ENCODE measurements at places on chromosomes 6 and 20.
A peak's percentile ranks its signal among the peaks of the same experiment; 100 is the strongest.

- DNase-seq = no peak
Measured at GRCh38 chr6:131736003-131736596, 25.3 kb upstream of the CTAGE9 start.

DNA sequence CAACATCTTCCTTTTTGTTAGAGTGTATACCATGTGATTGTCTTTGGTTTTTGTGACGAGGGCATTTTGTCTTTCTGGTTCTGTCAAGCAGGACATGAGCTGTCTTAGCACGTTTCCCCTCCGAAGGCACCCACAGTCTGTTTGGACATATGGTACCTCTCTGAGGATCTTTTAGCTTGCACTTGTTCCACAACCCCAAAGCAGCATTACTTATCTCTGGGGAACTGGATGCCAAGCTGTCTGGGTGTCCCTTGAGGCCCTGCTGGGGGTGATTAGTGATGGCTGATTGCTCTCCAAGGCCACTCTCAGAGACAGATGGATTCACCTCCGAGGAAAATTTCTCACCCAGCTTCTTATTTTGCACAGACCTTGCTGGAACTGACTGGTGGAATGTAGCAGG, 445.0 kb upstream of the CHD6 start:
- DNase-seq = no peak

DNA sequence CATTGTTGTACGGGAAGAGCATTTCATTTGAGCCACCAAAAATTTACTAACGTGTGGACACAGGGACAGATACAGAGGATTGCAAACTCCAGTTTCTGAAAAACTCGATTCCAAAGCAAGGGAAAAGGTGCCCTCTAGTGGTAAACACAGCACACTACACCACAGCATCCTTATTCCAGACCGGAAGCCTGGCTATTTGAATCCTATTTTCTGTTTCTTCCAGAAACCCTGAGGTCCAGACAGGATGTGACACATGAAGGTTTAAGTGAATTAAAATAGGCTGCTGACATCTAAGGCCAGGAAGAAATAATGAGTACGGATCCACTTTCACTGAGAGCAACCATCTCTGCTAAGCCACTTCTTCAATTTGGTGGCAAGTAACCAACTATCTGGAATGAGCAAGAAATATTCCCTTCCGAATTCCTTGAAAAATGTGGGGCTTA, 31.8 kb upstream of the GMPR start:
- DNase-seq = peak; percentile 76

DNA sequence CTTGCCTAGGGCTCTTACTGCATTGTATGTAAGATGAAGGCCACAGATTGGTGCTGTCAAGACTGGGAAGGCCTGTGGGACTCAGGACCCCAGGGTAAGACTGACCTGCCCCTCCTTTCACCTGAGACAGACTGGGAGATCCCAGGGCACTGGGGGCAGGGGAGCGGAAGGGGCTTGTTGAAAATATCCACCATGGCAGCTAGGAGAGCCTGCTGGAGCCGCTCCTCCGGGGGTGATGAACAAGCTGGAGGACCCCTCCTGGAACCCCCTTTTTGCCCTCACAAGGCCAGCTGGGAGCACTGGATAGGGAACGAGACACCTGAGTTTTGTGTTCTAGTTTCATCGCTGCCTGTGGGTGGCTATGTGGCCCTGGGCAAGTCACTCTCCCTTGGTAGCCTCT, 9.2 kb upstream of the SDCBP2 start:
- DNase-seq = no peak

- DNase-seq = no peak
Measured at GRCh38 chr6:51505434-51505833, 582.0 kb downstream of the PKHD1 start.

- DNase-seq = peak; percentile 82
Measured at GRCh38 chr20:14055127-14055742, 59.9 kb downstream of the MACROD2 start.

GRCh38 chr20:3775457-3776108, 5.7 kb downstream of the SPEF1 start:
- no peak for DNase-seq

- DNase-seq = no peak
Measured at GRCh38 chr6:108689272-108690161, 128.8 kb downstream of the FOXO3 start.

- no peak for DNase-seq
Measured at GRCh38 chr6:731924-732323, 39.0 kb upstream of the EXOC2 start.

GRCh38 chr6:36504181-36504580, 43.1 kb downstream of the STK38 start:
- no peak for DNase-seq

GRCh38 chr20:45783656-45784294, 7.9 kb downstream of the WFDC3 start:
- peak; percentile 5 for DNase-seq

DNA sequence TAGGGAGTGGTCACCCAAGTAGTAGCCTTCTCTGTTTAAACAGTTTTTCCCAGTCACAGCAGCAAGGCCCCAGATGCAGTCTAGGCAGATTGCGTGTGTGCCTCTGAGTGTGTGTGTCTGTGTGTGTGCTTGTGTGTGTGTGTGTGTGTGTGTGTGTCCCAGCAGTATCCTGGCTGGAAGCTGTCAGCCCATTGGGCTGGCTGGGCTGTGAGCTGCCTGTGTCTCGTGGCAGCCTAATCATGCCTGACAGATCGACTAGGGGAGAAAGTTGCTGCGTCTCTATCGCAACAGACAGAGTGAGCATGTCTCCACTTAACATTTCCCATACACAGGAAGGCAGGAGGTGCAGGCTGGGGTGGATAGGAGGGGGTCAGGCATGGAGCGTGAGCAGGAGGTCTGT, 42.9 kb upstream of the LRFN2 start:
- DNase-seq = no peak

GRCh38 chr6:37168811-37169495, 999 bp upstream of the PIM1 start:
- DNase-seq = peak; percentile 67

DNA sequence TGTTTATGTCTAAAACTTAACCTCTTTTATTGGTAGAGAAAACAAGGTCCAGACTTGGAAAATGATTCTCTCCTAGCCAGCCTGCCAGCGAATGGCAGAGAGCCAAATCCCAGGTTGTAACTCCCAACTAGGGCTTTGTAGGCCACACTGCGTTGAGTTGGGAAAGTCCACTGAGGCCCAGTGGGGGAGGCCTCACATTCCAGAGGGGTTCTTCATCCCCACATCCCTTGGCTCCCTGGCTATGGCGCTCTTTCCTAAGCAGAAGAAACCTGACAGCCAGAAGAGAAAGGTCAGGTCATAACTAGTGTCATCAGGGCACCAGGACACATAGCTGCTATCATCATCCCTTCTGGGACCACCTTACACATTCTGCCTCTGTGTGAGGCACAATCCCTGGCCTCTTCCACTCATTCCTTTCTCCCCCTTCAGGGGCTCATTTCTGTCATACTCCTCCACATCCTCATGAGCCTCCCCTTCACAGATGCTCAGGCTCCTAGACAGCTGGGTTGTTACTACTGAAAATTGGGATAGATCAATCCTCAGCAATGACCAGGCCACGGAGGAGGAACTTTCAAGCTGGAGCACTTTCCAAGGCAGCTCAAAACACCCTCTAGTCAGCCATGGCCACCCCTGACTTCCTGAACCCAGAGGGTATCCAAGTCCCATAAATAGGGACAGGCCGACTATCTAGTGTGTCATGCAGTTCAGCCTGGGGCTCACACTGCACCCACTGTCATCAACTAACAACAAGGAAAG, 48.6 kb downstream of the TCP11 start:
- DNase-seq = no peak

DNA sequence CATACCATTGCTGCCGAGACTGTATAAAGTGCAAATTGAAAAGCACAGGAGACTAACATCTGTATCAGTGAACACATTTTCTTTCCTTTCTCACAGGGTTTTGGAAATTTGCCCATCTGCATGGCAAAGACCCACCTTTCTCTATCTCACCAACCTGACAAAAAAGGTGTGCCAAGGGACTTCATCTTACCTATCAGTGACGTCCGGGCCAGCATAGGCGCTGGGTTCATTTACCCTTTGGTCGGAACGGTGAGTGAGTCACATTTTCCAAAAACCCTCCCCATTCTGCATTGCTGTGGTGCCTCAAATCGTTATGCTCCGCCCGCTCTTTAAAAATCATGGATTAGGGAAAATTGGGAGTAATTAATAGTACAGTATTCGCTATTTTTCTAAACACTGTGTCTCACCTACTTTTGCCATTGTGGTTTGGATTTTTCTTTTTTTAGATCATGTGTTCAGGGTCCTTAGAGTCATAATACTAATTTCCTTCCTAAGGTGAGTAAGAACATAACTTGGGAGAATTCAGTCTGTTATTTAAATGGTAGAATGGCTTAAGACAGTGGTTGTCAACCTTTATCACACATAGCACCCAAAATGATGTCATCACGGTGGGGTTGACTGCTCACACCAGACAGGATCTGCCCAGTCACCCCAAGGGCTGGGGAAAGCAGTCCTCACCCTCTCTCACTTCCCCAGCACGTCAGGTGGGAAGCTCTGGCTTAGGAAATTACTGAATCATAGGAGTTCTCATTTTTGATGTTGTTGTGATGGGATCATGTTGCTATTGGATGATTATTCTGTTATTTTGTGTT, 171.6 kb downstream of the MTHFD1L start:
- DNase-seq = no peak

- no peak for DNase-seq
Measured at GRCh38 chr6:108432792-108433191, 127.9 kb upstream of the FOXO3 start.

- DNase-seq = no peak
Measured at GRCh38 chr20:54665812-54666211, 190.4 kb downstream of the DOK5 start.

- no peak for DNase-seq
Measured at GRCh38 chr6:105881608-105882007, 204.5 kb upstream of the PRDM1 start.

DNA sequence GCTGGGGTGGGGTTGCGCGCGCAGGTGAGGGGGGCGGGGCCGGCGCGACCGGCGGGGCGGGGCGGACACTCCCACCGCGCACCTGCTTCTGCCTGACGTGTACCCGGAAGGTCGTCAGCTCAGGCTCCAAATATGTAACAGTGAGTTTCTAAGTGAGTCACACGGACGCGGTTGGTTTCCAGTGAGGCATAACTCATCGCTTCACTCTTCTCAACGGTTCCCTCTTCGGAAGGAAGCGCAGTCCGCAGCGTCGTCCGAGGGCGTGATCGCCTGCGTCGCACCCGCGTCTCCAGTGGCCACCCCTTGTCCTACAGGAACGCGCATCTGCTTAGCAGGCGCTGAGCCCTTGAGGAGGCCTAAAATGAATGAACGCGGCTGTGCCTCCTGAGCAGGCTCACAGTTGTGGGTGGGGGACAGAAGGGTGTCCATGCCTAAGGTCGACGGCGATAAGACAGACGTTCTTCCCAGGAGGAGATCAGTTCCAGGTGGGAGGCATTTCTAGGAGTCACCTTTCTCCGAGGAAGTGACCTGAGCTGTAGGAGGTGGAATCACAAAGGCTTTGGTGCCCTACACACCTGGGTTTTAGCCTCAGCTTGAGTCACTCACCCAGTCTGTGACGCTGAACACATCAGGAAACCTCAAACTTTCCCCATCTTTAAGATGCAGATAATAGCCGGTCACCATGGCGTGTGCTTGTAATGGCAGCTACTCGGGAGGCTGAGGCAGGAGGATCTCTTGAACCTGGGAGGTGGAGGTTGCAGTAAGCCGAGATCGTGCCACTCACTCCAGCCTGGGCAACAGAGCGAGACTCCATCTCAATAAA, 50.9 kb upstream of the EZR start:
- no peak for DNase-seq

Data from G401 (cell line).